ENCODE measurements at places on chromosomes 11 and 22. TPM values are rescaled to one million over a fixed set of nuclear protein-coding genes. Genes with fewer than 3 reads are reported as not detected.
A peak's percentile ranks its signal among the peaks of the same experiment; 100 is the strongest.

Gene MYO18B
- total RNA-seq, result 0.23 TPM

Gene RTN4RL2
- total RNA-seq, result 2.4 TPM

Gene CRYBA4
- total RNA-seq, result not detected

DNA sequence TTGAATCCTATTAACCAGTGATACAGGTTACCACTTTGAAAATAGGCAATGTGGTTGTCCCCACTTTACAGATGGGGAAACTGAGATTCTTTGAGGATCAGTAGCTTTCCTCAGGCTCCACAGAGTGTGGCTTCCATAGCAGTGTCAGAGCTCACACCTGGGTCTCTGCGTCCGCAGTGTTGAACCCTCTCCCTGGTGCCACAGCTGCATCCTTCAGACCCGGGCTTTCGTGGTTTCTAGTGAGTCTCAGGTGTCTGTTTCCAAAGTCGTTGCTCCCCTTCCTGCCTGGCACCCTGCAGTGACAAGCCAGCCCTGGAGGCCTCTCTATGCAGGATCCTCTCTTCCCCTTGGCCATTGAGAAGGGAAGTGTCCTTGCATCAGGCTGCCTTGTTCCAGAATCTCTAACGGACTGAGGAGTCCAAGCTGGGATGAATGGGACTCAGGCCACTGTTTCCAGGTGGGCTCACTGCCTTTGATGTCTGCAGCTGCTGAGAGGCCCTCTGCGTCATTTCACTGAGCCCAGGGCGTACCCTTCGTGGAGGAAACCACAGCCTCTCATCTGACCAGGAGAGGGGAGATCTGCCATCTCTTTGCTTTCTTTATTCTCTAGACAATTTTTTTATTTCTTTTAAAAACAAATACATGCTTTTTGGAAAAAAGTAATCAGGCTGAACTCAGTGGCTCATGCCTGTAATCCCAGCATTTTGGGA, 48.4 kb upstream of the MICAL2 start:
- peaks cover 12% of the 10 kb centered on the region for H3K4me1 ChIP-seq
- no peak overlapping the region for H3K4me3 ChIP-seq
- H3K27me3 ChIP-seq, result no peaks in the 10 kb centered on the region
- no peaks in the 10 kb centered on the region for H3K36me3 ChIP-seq
- H3K27ac ChIP-seq, result no peak overlapping the region

DNA sequence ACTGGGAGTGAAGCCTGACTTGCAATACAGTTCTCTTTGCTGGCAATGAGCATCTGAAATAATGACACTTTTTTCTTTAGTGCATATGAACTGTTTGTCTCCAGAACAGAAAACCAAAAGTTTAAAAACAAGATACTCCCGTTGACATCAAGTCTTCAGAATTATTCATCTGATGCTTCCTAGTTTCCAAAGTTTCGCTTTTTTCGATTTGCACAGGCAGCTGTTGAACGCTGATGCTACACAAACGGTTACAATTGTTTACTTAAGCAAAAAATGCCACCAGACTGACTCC, 612 bp upstream of the BIRC2 start:
- peak overlapping the region; percentile 99 for H3K27ac ChIP-seq
- H3K27me3 ChIP-seq, result no peaks in the 10 kb centered on the region
- H3K36me3 ChIP-seq, result no peaks in the 10 kb centered on the region
- peak overlapping the region; percentile 77 for H3K4me3 ChIP-seq
- no peak for DNase-seq
- peaks cover 15% of the 10 kb centered on the region for H3K4me1 ChIP-seq

DNA sequence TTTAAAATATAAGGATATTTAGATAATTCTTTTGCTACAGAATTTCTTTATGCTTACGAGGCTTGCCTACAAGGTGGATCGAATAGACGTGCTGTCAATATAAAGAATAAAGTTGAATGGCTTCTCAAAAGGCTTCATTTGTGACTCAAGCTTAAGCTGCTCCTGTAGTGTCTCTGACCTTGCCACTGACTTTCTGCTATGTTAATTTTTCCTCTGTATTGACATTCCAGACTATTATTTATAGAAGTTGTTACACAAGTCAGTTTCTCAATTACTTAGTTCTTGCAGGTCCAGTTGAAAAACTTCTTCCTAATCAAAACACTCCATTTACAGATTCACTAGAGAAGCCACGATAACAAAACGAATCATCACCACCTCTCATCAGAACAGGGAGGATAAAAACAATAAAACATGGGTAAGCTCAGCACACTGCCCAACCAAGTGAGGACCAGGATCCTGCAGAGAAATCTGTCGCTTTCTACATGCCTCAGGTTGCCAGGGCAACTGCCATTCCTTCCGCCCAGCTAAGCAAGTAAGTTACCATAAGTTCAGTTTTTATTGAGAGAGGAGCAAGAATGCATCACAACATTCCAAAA, 39.0 kb upstream of the CHKA start:
- H3K27me3 ChIP-seq, result no peaks in the 10 kb centered on the region
- H3K27ac ChIP-seq, result no peak overlapping the region
- H3K4me3 ChIP-seq, result no peak overlapping the region

DNA sequence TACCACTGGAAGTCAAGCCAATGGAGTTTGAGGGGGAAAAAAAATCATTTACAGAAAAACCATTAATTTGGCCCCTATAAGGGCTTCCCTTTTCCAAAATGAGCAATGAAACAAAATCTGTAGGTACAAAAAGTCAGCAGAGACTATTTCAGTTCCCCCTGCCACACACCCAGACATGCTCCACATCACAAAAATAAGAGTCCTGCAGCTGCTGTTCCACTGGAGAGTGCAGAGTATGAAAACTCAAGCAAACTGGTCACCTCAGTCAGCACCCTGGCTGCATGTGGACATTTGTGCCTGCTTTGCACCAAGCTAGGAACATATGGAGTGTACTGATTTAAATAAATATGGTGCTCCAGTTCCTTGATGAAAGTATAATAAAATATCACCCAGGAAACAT, 15.1 kb downstream of the POU2AF1 start:
- H3K36me3 ChIP-seq, result no peaks in the 10 kb centered on the region
- no peak overlapping the region for H3K4me3 ChIP-seq
- H3K27me3 ChIP-seq, result no peaks in the 10 kb centered on the region
- DNase-seq, result no peak
- H3K4me1 ChIP-seq, result peaks cover 15% of the 10 kb centered on the region
- no peak overlapping the region for H3K27ac ChIP-seq

Measured in hepatocyte (in vitro differentiated cells).